SK-N-SH (cell line): ENCODE measurements at places on chromosomes 1 and 21. TPM values are rescaled to one million over a fixed set of nuclear protein-coding genes. Genes with fewer than 3 reads are reported as not detected.

Gene C1orf53
- 22.9 and 24.9 TPM in 2 replicates for polyA plus RNA-seq

Gene CYP4B1
- not detected in 2 replicates for polyA plus RNA-seq

Gene BTG2
- polyA plus RNA-seq = 26.2 and 33.5 TPM in 2 replicates

Gene S100B
- 0.12 and 0.24 TPM in 2 replicates for polyA plus RNA-seq

Gene ADAMTS4
- 1.2 and 1.6 TPM in 2 replicates for polyA plus RNA-seq

Gene RSPH1
- 0.97 and 1.1 TPM in 2 replicates for polyA plus RNA-seq

Gene CELA3B
- polyA plus RNA-seq = not detected in 2 replicates

Gene FCAMR
- polyA plus RNA-seq = not detected in 2 replicates

Gene PARK7
- 415 and 421 TPM in 2 replicates for polyA plus RNA-seq

Gene ANGPTL7
- polyA plus RNA-seq = 0.08 and 0.16 TPM in 2 replicates

Gene OR2L13
- 0.15 and 0.23 TPM in 2 replicates for polyA plus RNA-seq

Gene OR14K1
- not detected in 2 replicates for polyA plus RNA-seq

Gene PLA2G4A
- 0.26 and 0.49 TPM in 2 replicates for polyA plus RNA-seq

Gene LRRC39
- 1.6 and 3.0 TPM in 2 replicates for polyA plus RNA-seq

Gene NR1I3
- polyA plus RNA-seq = not detected in 2 replicates

Gene C1orf210
- not detected in 2 replicates for polyA plus RNA-seq

Gene ARTN
- polyA plus RNA-seq = 0.26 and 0.69 TPM in 2 replicates

Gene MAP10
- 0.43 and 0.45 TPM in 2 replicates for polyA plus RNA-seq

Gene GUCA2A
- not detected in 2 replicates for polyA plus RNA-seq

Gene FMO2
- not detected in 2 replicates for polyA plus RNA-seq

Gene TRIM67
- not detected in 2 replicates for polyA plus RNA-seq

Gene DRAXIN
- polyA plus RNA-seq = 0.57 and 0.97 TPM in 2 replicates

Gene BRDT
- not detected in 2 replicates for polyA plus RNA-seq

Gene ATP1A4
- not detected in 2 replicates for polyA plus RNA-seq
